Globus pallidus (tissue), 1 donor: ENCODE measurements at places on chromosomes 13 and 19.

DNA sequence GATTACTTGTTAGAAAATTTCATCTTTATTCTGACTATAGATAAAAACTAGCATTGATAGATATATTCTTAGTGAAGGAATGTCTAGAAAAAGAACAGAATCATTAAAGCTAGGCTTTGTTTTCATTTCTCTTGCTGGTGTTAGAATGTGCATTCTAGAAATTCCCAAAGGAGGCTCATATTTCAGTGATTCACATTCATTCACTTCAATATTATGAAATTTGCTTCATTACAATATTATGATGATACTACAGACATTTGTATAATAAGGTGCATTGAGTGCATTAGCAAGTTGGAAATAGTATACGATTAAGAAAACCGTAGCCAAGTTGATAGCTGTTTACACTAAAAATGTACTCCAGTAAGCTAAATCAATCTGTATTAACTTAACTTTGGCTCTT is 70.7 kb upstream of the MYCBP2 start:
- DNase-seq, result no peak

DNA sequence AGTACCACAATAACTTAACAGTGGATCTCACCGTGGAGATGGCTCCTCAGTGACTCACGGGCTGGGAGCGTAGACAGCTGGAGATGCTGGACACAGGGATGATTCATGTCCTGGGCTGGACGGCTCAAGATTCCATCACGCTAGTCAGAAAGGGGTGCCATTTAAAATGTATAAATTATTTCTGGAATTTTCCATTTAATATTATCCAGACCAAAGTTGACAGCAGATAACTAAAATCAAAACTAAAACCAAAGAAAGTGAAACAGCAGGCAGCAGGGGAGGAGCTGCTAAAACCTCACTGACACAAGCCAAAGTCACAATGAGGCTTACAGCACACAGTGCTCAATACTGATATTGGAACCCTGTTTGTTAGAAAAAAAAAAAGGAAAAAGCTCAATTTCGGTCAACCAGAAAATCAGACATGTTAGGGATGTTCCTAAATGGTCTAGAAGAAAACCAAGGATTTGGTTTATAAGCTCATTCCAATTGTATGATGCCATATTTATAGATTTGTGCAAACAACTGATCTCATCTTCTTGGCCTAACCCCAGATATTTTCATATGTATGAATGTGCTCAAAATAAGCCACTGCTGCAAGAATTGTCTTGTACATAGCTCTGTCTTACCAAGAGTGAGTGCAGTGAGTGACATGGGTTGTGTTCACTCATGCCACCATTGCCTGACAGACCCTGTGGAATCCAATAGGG is 111.8 kb downstream of the SACS start:
- DNase-seq, result no peak

DNA sequence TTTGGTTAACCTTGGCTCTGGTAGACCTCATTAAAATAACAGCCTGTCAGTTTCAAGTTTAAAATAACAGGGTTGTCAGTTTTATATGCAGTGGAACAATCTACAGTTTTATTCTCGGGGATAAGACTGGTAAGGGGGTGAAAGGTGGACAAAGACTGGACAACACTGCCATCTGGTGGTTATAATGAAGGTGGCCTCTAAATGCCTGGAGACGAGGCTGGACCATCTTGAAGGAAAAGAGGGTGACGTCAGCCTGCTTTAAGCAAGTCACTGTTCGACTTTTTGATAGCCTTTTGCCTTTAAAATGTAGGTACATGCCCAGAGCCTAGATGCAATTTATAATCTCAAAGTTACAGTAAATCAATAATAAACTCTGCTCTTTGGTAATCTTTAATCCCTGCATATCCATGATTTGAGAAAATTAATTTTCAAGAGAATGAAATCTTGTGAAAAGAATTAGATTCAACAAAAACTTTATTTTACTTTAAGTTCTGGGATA is 117.0 kb downstream of the DCT start:
- DNase-seq, result peak; percentile 66

GRCh38 chr19:18776736-18777135 is 14.4 kb downstream of the COMP start:
- DNase-seq, result no peak

GRCh38 chr19:43667126-43667875 is 2.7 kb downstream of the PLAUR start:
- DNase-seq, result no peak

DNA sequence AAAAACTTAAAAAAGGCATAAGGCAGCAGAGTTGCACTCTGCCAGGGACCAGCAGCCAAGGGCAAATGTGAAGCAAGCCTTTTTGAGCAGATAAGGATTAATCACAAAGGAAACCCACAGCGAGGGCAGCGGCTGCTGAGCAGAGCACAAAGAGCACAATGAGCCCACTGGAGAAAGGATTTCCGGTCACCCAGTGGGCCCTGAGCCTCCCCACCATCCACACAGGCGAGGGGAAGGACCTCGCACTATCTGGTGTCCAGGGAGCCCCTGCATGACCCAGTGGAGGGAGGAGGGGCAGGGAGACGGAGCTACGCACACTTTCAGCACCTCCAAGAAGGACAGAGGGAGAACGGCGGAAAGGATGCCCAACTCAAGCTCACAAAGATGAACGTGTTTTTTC is 40.0 kb downstream of the COL4A1 start:
- DNase-seq, result no peak

- no peak for DNase-seq
These were observed 1.0 kb downstream of the FSTL3 start for GRCh38 chr19:677201-677600.

GRCh38 chr19:49554701-49555181 is 25.6 kb downstream of the NOSIP start:
- no peak for DNase-seq

- DNase-seq, result no peak
These were observed 18.0 kb downstream of the ARHGAP35 start for GRCh38 chr19:46878613-46879375.

DNA sequence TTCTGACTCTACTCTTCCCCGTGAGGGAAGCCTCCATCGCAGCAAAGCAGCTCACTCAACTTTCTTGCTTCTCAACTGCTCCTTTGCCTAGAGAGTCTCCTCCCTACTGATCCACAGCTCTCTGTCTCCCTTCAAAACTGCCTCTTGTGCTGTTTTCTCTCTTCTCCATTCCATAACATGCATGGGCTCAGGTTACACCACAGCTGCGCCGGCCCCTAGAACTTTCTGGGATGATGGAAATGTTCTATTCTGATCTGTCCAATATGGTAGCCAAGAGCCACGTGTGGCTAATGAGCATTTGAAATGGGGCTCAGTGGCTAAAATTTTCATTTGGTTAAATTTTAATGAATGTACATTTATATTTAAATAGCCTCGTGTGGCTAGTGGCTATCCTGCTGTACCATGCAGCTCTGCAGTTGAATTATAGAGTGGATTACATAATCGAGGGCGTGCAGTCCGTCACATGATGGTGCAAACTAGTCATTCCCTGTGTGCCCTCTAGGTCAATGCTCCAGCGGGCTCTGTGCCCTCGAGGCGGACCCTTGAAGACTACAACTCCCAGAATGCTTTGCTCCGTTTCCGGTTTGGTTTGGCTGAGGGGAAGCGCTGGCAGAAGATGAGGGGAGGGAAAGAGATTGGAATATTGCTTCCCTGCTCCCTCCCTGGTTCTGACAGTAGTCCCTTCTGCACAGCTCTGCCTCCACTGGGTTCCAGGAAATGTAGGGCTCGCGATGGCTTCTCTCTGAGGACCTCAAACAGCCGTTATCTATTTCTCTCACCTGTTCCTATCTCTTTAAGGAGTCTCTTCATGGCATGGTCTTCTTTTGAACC is 109.8 kb downstream of the CACNA1A start:
- DNase-seq, result peak; percentile 46

DNA sequence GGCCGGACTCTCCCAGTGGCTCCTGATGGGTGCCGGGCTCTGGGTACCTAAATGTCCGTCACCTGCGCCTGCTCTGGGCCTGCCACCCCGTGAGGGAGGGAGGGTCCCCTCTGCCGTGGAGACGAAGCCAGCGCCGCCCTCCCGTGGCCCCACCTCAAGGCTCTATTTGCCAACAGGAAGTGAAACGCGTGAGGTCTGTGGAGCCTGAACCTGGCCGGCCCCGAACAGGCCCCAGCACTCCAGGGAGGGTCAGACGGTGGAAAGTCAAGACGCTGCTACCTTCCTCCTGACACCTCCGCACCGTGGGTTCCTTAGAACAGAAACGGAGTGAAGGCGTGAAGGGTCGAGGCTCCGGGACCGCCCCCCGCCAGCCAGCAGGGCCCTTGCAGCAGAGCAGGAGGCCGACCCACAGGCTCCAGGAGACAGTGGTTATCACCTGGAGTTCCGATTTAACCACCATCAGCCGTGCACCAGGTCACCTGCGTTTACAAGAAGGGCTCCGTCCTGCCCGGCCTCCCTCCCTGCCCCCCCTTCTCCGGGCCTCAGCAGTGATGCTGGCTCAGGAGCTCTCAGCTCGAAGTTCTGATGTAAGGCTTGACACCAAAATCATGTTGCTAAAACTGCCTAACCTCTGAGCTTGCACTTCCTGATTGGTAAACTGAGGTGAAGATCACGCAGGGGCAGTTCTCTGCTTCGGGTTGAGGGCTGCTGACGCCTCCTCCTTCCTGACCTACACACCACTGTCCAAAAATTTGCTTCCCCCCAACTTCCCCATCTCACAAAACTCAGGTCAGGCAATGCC is 50.9 kb upstream of the C13orf46 start:
- DNase-seq, result no peak

- no peak for DNase-seq
These were observed 1348.5 kb downstream of the PCDH9 start for GRCh38 chr13:65881561-65882155.

- no peak for DNase-seq
These were observed 2.7 kb upstream of the RPS15 start for GRCh38 chr19:1435378-1435989.

- no peak for DNase-seq
These were observed 102.0 kb downstream of the SLITRK1 start for GRCh38 chr13:83780227-83780626.

DNA sequence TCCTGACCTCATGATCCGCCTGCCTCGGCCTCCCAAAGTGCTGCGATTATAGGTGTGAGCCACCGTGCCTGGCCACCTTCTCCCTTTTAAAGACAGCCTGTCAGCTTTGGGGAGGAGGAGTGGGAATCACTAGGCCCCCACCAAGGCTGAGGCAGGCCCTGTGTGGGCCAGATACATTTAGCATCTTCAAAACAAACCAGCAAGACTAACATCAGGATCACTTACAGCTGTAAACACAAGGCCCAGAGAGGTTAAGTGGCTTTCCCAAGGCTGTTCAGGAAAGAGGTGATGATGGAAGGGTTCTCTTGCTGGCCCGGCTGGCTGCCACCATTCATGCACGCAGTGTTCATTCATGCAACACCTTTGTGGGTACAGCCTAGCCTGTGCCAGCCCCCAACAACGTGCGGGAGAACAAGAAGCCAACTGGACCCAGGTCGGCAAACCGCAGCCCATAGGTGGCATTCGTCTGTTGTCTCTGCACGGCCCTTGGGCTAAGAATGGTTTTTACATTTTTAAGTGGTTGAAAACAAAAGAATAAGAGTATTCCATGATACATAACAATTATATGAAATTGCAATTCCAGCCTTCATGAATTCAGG is 23.0 kb downstream of the IER2 start:
- DNase-seq, result no peak

- DNase-seq, result peak; percentile 59
These were observed 17.5 kb downstream of the KLF2 start for GRCh38 chr19:16342002-16342715.

GRCh38 chr13:99797691-99798090 is 173.9 kb downstream of the ZIC5 start:
- no peak for DNase-seq

DNA sequence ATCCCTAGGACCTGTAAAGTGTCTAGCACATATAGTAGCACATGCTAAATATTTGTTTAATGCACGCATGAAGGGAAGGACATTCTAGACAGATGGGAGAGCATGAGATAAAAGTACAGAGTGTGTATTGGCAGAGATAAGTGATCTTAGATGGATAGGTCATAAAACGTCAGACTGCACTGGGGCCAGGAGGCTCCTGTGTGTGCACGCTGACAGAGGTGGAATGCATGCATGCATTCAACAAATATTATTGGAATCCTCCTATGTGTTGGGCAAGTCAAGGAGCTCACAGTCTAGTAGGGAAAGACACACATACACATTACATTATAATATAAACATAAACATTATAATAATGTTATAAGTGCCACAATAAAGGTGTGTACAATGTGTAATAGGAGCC is 73.3 kb downstream of the FGF9 start:
- DNase-seq, result no peak

DNA sequence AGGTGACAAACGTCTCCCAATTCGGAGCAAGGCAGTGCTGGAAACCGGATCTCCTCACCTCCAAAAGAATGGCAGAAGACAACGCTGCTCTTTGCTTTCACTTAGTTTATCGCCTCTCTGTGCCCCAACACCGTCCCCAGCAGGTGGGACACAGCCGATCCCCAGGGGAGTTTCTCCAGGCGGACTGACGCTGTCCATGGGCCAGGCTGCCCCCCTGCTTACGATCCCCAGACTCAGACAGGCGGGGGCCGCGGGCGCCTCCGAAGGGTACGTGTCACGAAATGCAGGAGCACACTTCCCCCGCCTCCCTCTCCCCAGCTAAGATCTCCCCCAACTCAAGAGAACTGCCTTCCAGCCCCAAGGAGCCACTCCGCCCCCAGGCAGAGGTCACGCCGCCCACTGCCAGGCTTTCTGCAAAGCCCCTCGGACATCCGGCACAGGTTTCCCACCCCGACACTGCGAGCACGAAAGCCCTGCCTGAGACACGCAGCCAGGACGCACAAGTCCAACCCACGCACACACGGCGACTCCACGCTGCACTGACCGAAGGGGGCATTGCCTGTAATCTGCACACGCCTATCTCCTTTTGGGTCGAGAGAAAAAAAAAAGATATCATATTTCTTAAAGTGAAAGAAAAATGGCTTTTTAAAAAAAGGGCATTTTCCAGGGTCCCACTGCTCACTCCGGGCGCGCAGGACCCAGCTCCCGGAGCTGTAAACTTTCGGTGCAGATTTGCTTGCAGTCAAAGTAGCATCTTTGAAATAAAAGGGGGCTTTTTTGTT is 2.0 kb downstream of the SPRY2 start:
- peak; percentile 75 for DNase-seq

DNA sequence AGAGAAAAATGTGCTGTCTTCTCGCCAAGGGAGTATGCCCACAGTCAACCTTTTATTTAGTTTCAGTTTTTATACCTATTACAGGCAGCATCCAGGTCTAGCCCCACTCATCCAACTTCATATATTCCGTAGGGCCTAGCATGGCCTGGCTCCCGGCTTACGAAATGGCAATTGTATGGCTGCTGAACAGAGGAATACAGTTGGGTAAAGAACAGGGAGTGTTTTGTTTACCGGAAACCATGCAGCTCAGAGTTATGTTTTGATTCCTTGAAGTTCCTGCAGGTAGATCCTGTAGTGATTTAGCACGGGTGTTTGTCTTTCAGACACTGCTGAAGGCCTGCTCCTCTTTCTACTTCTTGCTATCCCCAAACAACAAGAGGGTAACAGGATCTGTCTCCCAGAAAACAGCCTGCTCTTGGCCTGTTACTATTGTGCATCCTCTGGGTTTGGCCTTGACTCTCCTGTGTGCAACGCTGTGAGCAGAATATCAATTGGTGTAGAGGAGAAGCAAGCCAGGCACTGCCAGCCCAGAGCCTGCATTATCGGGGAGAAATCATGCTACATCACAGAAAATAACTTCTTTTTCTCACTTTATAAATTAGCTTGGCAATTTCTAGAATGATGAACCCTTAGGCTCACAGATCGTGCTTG is 32.4 kb downstream of the OLFM4 start:
- DNase-seq, result peak; percentile 69
